Right kidney (tissue), 9 donors: ENCODE measurements at places on chromosomes 4 and X.

GRCh38 chrX:148389629-148390028 lies 110.8 kb upstream of the AFF2 start:
- DNase-seq: no peak

DNA sequence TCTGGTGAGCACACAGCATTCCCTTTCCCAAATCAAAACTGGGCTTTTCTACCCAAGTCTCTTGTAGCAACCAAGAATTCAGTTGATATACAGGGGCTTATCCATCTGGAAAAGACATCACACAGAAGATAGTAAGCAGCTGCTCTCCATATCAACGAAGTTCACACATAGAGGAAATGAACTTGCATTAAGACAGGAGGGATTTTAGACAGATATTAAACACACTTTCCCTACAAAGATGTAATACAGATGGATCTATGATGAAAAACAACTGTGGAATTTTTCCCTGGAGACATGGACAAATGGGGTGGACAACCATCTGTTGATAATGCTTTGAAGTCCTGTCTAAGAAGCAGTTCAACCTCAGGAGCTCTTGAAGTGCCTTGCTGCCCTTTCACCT lies 9.8 kb upstream of the PDE5A start:
- DNase-seq: no peak

DNA sequence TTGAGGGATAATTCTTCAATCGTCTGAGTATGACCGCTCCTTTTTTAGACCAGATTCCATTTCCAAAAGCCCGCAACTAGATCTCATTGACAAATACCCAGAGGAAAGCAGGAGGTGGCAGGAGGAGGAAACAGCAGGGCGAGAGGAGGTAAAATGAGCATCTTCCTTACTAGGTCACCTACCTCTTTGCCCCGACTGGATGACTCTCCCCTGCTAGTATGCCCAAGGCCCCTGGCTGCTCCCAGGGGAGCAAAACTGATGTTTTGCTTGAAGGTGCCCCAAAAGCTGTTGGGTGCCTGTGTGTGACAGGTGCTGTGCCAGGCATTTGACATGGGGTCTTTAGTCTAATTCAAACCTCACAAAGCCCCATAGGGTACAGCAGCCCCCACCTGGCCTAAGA lies 48.9 kb downstream of the C4orf50 start:
- no peak for DNase-seq

DNA sequence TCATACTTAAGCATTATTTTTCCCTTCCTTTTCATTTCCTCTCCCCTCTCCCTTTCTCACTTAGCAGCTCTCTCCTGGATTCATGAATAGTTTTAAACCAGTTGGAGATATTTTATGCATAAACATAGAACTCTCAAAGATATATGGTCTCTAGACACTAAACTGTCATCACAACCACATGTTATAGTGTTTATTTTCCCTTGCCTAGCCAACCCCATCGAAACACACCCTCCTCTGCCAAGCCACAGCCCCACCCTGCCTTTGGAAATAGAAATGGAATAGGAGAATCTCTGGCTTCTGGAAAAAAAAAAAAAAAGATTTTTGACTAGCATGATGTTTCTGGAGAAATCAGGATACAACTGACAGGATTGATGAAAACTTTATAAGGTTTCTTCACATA lies 64.8 kb upstream of the RBPJ start:
- DNase-seq: no peak

DNA sequence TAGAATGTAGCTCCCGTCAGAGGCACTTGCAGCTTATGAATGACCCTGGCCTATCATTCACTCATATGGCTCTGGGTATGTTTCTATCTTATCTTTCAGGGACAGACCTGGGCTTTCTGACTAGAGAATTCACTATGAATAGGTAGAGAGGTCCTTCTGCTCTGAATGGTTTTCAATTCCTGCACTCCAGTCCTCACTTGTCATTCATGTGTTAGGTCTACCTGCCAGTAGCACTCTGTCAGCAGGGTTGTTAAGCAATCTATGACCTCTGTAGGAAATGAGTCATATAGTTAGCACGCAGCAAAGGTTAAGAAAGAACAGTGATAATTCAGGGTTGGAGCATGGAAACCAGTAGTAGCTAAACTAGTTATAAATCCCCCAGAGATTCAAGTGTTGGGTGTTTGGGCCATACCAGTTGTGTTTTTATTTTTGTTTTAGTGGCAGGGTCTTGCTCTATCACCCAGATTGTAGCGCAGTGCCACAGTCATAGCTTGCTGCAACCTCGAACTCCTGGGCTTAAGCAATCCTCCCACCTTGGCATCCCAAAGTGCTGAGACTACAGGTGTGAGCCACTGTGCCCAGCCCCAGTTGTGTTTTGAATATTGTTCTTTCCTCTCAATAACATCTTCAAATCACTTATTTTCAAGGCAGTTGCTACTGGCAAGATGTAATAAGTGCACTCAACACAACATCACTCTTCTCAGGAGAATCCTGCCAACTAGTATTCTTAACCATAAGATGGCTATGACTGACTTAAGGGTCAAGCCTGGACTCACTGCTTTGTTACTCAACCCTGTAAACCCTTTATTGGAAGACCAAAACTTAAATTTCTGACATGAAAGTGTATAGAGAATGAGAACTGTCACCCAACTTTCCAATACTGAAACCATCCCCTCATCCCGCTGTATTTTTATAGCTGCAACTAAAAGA lies 25.1 kb downstream of the ARL13A start:
- no peak for DNase-seq

DNA sequence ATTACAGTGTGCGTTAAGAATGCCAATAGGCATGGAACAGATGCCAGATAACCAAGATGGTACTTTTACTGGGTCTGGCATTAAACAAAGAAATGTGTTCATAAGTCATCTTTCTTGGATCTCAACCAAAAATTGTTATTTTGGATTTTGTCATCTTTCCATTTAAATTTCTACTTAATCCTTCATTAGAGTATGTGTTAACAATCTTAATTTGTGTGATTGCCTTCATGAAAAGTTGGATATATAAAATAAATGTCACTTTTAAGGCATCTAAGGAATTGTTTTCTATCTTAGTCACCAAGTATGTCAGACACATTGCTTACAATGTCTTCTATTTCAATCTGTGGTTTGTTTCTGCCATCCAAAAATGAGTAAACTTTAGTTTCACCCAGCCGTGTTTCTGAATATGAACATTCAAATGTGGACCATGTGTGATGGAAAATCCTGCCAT lies 87.5 kb downstream of the PALLD start:
- no peak for DNase-seq

DNA sequence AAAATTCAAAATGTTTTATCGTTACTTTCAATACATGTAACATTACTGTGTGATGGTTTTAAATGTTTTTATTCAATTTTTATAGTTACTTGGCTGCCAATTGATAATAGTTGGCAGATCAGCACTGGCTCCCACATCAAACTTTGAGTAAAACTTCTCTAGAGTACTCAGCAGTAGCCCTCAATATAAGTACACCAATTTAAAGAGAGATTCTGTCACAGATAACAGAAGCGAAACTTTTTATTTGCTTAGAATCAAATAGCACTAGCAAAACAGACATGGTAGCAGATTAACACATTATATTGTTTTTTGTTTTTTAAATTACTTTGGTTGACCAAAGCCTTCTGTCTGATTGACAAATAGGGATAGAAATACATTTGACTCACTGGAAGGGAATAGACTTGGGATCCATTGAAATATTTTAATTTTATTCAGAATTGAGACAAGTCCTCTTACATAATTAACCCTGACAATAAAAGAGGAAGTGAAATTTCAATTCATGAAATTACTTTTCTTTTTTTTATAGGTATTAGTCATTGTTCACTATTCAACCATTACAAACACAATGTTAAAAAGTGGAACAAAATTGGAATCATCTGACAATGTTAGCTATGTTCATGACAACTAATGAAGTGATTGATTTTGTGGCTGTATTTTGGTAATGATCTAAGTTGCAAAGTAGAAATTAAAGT lies 554.9 kb downstream of the KLHL4 start:
- DNase-seq: no peak

GRCh38 chr4:152738827-152739226 lies 40.7 kb downstream of the TIGD4 start:
- no peak for DNase-seq

DNA sequence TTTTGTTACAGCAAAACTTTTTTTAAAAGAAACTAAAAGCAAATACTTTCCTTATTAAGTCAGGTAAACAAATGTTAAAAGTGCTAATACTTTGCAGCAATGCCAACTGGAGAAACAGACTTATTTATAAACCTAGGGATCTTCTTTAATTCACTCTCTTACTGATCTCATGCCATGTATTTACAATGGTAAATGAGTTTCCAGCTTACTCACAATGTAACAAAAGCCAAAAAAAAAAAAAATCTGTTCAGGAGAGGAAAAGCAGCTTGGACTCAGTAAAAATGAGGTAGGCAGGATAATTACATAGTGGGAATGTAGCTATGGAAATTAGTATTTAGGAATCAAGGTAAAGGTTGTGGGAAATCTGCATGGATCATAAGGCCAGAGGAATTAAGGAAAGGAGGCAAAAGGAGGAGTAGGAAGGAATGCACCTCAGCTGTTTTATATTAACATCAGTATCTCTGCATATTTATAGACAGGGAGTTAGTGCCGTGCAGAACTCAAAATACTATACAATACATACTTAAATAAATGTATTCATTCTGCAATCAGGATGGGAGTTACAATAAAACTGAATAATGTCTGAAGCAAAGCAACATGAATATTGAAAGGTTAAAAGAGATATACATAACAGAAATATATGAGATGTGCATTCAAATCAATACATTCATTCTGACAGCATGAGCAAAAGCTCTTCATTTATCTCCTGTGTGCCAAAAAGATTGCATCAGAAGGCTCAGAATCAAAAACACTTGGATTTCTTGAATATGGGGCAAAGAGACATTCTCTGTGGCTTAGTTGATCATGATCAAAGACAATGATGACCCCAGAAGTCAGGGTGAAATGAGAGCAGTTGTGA lies 57.9 kb upstream of the ETNPPL start:
- no peak for DNase-seq

DNA sequence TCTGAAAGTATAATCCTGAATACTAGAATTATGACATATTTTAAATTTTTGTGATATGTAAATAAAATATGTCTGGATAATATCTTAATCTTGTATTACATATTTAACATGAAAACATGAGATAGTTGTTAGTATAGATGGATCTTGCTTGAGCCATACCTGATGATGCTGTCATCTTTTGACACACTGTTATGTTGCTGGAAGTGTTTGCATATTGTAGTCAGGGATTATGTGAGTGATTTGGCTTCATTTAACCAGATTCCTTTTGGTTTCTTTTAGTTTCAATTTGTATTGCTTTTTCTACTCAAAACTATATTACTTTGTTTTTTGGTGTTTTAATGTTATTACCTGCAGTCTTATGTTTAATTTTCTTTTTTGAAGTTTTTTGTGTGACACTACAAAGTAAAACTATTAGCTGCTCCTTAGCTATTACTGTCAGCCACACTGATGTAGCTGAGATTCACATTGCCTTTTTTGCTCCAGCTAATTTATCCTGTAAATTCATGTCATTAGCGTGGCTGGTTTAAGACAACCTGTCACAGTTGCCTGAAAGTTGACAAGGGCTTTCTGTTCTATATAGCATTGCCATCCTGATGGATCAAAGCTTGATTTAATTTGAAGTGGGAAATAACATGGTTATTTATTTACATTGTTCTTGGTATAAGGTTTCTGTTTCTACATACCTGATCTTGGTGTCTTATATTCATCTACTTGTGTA lies 33.7 kb downstream of the METAP1 start:
- DNase-seq: no peak

DNA sequence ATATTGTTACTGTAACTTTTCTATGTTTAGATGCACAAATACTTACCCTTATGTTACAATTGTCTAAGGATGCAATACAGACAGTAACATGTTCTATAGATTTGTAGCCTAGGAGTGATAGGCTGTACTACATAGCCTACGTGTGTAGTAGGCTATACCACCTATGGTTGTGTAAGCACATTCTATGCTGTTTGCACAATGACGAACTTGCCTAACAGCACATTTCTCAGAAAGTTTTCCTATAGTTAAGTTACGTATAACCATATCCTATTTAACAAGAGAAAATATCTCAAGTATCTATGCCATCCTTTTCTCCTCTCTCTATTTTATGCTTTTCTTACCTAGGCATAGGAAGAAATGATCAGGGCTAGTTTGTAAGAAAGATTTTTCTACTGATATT lies 710.8 kb upstream of the HTR2C start:
- DNase-seq: no peak

DNA sequence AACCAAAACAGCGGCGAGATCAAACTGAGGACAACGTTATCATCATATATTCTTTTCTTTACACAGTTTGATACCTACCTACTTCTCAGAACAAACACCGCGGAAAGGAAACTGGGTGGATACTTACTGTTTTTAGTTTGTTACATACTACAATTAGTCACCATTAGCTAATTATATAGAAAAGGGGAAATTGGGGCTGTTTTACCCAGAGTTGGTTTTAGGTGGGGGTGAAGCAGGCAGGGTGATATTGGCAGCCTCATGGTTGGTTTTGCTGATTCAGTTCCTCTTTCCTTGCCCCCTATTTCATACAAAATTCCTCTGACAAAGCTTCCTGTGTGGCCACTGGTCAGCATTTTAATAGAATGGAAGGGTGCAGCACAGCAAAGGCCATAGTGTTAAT lies 77.8 kb downstream of the SORBS2 start:
- DNase-seq: no peak

DNA sequence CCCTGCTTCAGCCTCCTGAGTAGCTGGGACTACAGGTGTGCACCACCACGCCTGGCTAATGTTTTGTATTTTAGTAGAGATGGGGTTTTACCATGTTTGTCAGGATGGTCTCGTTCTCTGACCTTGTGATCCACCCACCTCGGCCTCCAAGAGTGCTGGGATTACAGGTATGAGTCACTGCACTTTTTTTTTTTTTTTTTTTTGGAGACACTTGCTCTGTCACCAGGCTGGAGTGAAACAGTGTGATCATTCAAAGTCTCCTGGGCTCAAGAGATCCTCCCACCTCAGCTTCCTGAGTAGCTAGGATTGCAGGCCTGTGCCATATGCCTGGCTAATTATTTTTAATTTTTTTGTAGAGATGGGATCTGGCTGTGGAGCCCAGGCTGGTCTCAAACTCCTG lies 338.8 kb downstream of the PPP3CA start:
- DNase-seq: no peak

- no peak for DNase-seq
These were observed 74.4 kb downstream of the CENPC start for GRCh38 chr4:67470871-67471270.

DNA sequence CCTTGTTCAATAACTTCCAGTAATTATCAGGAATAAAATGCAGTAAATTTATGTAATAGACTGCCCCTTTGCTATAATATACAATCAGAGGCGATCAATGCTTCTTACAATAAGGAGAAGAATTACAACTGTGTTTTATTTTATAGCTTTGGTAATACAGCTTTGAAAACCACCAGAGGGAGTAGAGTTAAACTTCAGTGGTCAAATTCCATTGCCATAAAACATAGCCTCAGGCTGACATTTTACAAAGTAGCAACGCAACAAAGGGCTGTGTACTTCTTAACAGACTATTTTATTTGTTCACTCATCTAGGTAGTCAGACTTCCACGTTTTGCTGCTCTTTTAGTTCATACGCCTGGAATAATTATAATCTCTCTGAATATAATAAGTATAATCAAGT lies 58.5 kb downstream of the TEX13C start:
- peak; percentile 1 for DNase-seq

GRCh38 chr4:8152865-8153257 lies 5.8 kb downstream of the ABLIM2 start:
- DNase-seq: no peak
